ENCODE measurements at places on chromosomes 2 and 18. TPM values are rescaled to one million over a fixed set of nuclear protein-coding genes. Genes with fewer than 3 reads are reported as not detected.

The SP140L gene
- total RNA-seq, result 7.1 TPM

The SERPINB12 gene
- not detected for total RNA-seq

The PPP1R1C gene
- 1.00 TPM for total RNA-seq

The SLC23A3 gene
- total RNA-seq, result 2.4 TPM

The RESP18 gene
- total RNA-seq, result not detected

The LAMA3 gene
- total RNA-seq, result 19.1 TPM

The MGAT4A gene
- total RNA-seq, result 0.28 TPM

The LYG1 gene
- 0.43 TPM for total RNA-seq

The CDH19 gene
- not detected for total RNA-seq

The LRRC30 gene
- total RNA-seq, result not detected

The ASIC4 gene
- 0.37 TPM for total RNA-seq

The DLGAP1 gene
- 0.14 TPM for total RNA-seq

The UGT1A4 gene
- total RNA-seq, result not detected

The GEN1 gene
- 3.1 TPM for total RNA-seq

The SLC8A1 gene
- 13.1 TPM for total RNA-seq

The CCDC148 gene
- 0.28 TPM for total RNA-seq

The MAP3K19 gene
- not detected for total RNA-seq

The VWC2L gene
- not detected for total RNA-seq

The ST6GAL2 gene
- under 0.01 TPM for total RNA-seq

Measured in smooth muscle cell of bladder (primary cell).